CMK (cell line): ENCODE measurements at places on chromosomes 2 and 18.
A peak's percentile ranks its signal among the peaks of the same experiment; 100 is the strongest.

DNA sequence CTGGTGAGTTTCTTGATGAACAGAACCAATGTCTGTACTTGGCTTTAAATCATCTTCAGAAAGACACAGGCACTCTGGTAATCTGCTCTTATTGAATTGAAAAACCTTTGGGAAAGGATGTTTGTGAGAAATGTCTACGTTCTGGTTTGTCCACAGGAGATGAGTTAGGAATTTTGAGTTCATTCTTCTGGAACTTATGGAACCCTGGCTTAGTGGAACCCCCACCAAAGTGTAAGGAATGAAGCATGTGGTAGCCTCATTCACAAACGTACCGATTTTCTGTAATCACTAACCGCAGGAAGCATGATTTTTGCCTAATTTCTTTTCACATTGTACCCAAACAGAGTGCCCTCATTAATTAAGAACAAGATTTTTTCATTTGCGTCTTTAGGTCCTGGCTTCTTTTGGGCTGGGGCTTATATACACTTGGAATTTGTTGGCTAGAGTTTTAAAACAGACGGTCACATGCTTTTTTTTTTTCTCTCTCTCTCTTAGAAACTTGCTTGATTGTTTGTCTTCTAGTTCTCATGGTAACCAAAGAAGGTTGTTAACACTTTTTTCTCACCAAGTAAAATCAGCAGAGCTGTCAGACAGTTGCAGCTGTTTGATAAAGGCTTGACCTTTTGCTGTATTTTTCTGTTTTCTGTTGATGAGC lies 314.1 kb upstream of the THUMPD2 start:
- DNase-seq = no peak

GRCh38 chr2:184734338-184734737 lies 136.0 kb downstream of the ZNF804A start:
- DNase-seq = no peak

DNA sequence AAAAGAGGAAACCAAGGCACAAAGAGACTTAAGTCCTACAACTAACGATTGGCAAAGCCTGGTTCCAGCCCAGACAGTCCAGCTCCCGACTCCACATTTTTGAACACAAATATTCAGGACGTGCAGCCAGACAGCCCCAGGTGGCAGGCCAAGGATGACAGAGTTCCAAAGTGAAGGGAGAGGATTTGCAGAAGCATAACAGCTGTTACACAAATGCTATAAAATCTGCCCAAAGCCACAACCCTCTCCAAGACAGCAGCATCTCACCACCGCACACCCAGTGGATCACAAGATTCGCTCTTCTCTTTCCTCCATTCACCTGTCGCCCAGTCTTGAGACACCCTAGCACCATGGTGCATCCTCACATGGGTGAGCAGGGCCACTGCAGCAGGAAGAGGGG lies 227.1 kb upstream of the ID2 start:
- DNase-seq = no peak

GRCh38 chr2:3741396-3741795 lies 38.0 kb downstream of the DCDC2C start:
- DNase-seq = no peak

DNA sequence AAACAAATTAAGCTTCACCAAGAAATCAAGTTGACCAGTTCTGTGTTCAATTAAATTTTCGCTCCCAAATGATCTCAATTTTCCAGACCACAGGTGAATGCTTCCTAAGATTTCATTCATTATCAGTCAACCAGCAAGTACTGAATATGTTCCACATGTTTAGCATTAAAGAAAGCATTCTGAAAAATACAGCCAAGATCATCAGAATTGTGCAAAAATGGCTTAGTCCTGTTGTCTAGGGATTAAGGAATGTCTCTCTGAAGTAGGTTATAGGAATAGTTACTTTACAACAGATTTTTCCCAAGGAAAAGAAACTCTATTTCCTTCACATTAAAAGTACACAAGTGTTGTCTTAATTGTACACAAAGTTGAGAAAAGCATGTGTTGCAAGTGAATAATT lies 69.2 kb downstream of the NRXN1 start:
- DNase-seq = no peak

GRCh38 chr18:32358075-32358474 lies 112.6 kb downstream of the GAREM1 start:
- no peak for DNase-seq

DNA sequence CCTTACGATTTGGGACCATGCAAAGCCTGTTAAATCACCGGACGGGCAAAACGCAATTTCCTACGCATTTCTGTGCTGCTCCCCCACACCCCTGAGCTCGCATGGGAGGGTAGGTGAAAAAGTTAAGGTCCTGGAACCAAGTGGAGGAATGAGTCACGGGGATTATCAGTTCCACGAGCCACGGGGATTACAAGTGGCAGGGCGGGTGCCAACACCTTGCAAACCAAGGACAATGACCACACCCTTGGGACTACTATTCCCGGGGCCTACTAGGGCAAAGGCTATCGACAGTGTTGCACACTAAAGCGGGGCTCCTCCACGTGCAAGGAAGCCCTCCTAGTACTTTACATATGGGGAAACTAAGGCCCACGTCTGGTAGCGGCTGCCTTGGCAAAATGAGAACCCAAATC lies 447 bp downstream of the RETSAT start:
- no peak for DNase-seq

DNA sequence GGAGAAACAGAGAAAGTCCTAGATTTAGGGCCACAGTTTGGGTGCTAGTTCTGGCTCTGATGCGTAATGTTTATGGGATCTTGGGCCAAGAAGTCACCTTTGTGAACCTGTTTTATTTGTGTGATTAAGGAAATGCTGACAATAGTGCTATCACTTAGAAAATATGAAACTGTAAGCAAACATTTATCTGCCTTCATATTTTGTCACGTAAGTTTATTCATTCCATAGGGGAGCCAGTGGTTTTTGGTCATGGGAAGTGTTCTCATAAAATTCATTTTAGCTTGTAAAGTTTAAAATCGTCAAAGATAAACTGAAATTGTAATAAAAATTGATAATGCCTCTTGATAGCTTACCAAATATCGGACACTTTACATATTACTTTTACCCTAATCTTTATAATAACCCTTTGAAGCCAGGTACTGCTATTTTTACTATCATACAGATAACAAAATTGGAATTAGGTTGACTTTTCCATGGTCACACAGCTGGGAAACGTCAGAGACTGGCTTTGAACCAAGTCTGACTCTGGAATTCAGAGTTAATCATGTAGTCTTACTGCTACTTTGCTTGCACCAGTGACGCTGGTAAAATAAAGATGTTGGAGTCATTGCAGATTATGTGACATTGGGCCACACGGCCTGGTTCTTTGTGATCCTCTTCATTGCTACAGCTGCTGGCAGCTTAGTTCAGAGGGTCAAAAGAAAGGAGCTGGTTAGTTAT lies 99.7 kb downstream of the ICA1L start:
- no peak for DNase-seq

DNA sequence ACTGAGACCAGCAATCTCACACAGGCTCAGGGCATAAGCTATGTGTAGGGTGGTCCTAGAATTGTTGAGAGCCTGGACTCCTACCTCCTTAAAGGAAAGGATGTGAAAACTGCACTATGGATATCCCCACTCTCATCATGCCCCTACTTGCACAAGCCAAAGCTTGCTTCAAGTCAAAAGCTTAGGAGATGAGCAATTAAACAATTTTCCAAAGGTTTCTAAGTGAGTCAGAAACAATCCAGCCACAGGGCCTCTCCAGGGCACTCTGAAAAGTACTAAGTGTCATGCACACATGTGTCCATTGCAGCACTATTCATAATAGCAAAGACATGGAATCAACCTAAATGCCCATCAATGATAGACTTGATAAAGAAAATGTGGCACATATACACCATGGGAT lies 215.4 kb downstream of the AFF3 start:
- no peak for DNase-seq

DNA sequence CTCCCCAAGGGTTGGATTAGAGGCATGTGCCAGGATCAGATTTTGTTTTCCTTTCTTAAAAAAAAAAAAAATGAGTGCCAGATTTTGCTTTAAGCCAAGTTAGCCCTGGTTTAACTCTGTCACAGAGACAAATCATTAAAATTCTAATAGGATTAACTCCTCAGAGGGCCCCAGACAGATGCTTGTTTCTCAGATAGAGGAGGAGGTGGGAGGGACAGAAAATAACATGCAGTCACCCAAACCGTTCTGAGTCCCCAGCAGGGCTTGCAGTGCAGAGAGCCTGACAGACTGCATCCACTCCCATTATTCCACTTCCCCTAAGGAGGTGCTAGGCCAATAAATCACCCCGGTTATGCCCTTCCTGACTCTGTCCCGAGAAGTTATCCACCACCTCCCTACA lies 6.3 kb upstream of the PROKR1 start:
- DNase-seq = no peak

DNA sequence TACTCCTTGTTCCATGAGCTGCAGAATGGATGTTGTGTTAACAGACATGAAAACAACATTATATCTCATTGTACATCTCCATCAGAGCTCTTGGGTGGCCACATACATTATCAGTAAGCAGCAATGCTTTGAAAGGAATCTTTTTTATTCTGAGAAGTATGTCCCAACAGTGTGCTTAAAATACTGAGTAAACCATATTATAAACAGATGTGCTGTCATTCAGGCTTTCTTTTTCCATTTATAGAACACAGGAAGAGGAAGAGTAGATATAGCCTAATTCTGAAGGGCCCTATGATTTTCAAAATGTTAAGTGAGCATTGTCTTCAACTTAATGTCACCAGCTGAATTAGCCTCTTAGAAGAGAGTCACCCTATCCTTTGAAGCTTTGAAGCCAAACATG lies 44.3 kb upstream of the CABYR start:
- no peak for DNase-seq

GRCh38 chr2:111665551-111666116 lies 218.4 kb downstream of the ANAPC1 start:
- DNase-seq = no peak

GRCh38 chr2:170235860-170236679 lies 58.1 kb downstream of the MYO3B start:
- peak; percentile 77 for DNase-seq

- DNase-seq = no peak
These were observed 1067.4 kb upstream of the DDX18 start for GRCh38 chr2:116747103-116747502.

DNA sequence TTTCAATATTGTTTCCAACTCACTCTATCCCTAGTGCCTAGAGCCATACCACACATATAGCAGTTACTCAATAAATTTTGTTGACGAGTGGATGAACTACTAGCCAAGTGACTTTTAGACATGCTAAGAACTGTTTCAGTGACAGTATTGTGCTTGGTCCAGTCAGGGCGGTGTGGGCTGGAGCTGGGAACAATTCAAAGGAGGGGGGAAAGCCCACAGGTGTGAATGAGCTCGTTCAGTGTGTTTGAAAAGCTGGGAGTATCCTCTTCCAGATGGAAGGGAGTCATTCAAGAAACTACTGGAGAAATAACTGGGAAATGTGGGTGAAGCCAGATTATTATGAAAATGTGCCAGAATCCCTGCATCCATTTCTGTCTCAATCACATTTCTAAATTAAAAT lies 1.7 kb upstream of the SERPINE2 start:
- no peak for DNase-seq

DNA sequence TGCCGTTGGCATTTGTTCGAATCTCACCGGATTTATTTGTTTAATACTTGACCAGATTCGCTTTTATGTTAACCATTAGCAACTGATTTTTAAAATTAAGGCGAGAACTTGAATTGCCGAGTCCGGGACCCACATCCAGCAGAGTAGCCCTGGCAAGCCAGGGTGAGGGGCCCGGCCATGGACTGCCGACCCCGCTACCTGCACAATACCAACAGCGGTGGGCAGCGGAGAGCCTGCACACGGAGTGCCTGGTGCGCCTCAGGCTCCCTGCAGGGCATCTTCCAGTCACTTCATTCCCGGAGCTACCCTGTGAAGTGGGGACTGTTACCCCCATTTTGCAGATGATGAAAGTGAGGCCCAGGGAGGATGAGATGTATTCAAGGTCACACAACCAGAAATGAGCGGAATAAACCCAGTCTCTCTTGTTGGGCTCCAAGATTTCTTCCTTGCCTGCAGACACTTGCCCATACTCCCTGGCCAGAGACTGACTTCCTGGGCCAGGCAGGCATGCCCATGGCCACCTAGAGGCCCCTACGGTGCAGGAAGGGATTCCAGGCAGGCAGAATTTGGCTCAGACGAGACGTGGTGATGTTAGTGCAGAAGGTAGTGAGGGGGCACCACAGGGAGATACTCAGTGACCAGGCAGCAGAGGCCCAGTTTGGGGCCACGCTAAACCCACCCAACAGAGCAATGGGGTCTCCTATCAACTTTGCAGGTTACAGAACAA lies 2.9 kb downstream of the FBLN7 start:
- no peak for DNase-seq

GRCh38 chr2:10404324-10405143 lies 43.6 kb downstream of the ODC1 start:
- DNase-seq = no peak

DNA sequence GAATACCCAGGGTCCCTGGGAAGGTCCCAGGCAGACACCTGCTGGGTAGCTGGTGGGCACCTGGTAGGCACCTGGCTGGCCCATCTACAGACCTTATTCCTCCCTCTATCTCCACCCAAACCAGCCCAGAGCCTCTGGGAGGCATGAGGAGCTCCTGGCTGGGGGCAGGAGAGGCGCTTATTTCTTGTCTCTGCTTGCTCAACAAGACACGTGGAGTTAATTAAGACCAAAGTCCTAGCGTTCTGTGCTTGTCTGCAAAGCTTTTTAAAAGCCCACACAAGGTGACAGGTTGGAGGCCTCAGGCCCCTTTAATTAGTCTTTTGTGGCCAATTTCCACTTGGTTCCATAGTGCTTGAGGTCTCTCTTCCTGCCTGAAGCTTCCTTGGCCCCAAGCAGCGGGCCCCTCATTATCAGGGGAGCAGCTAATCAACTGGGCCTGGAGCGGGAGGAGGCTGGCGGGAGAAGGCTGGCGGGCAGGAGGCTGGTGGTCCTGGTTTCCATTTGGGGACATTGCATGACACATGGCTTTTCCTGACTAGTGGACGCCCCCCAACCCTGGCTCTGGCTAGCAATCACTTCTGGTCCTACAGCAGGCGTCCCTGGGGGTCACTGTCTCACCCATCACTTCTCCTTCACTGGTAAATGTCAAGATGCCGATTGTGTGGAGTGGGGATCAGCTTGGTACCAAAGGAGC lies 65.4 kb upstream of the HDAC4 start:
- no peak for DNase-seq

DNA sequence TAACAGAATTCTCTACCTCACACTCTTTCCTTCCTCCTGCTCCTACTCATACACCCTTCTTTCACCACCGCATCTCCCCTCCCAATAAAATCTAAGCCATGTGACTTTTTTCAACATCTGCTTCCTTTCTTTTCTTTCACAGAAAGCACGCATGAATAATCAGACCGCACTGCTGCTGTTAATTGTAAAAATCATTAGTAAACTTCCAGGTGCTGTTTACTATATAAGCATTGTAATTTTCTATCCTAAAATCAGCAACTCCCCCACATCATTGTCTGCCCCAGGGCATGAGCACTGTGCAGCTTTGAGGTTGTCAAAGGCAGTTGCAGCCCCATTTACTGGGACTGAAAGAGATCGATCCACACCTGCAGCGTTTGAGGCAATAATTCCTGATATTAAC lies 782.6 kb upstream of the ID2 start:
- no peak for DNase-seq

DNA sequence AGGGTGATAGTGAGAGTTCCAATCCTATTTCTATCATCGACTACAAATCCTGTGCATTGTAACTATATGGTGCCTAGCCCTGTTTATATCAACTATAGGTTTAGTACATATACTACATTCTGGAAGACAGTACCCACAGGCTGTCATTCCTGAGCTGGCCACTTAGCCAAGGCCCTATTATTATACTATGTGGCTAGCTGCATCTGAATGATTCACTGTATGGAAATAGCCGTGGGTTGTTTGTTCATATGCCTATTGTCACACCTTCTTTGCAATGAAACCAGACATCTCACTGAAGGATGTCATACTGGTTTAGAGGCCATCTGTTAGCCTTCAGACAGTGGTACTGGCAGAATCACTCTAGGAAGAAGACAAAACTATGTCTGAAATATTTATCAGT lies 62.3 kb upstream of the FSIP2 start:
- no peak for DNase-seq
